ENCODE measurements at places on chromosomes 4 and X.

GRCh38 chr4:83535520-83536361 is at the start of gene GPAT3:
Gene GPAT3, plus strand, starts transcription at chr4:83536108. Its CDS starts 515 bp downstream, at chr4:83536623.
- peak; percentile 88 for DNase-seq

GRCh38 chr4:46850026-46850425 is 59.0 kb downstream of the COX7B2 start:
- DNase-seq: no peak

DNA sequence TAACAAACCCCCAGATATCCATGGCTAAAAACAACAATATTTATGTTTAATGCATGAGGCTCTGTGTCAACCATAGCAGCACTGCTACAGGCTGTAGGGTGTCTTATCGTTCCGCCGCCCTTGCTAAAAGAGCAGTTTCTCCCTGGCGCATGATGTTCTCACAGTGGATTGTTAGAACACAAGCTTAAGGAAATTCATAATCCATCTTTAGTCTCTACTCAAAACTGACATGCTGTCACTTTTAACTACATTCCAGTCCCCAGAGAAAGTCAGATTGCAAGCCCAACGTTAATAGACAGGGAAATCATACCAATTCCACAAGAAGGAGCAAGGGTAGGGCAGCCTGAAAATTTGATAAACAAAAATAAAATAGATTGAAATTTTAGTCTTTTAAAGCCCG is 1960.8 kb downstream of the PCDH7 start:
- DNase-seq: no peak

GRCh38 chr4:36320117-36320896 is 38.9 kb downstream of the DTHD1 start:
- DNase-seq: no peak

DNA sequence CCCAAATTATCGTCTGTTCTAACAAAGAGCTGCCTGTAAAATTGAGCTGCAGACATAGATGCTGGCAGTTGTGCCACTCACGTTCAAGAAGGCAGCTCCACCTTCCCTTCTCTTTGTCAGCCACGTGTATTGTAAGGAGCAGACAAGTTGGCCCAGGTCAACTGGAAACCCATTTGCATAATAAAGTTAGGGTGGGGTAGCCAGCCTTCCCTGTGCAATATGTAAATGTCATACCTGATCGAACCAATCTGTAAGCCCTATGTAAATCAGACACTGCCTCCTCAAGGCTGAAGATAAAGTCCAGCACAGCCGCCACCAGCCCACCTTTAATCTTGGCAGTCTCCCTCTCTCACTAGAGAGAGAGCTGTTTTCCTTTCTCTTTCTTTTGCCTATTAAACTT is 117.2 kb downstream of the TMEM144 start:
- DNase-seq: no peak

- DNase-seq: no peak
Observed at GRCh38 chrX:139234898-139235297, 295.6 kb upstream of the F9 start.

GRCh38 chr4:152351080-152351479 is 184.8 kb downstream of the FBXW7 start:
- no peak for DNase-seq

DNA sequence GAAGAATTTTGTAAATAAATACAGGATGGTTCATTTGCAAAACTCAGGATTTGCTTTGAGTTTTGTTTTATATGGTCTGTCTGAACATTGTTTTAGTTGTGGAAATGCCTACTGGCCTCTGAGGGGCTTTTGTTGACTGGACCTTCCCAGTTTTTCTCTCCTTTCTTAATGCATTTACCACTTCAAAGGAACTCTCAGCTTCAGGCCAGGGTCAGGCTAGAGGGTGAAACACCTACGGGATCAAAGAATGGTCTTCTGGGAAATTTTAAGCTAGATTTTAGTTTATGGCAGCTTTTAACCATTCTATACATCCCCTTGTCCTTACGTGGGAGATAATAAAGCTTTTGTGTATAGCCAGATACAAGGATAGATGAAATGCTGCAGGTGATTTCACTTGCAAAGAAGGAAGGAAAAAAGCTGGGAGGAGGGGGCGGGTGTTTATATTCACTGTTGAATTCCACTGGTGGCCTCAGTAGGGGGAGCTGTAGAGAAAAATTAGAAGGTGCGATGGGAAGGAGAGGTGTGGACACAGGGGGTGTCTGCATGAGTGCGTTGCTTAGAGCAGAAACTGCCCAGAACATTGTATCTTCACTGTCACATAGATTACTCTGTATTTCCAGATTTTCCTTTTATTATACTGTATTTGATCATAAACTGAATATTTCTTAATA is 151.8 kb downstream of the TSPAN5 start:
- DNase-seq: no peak

GRCh38 chrX:65451663-65452062 is 82.9 kb downstream of the LAS1L start:
- DNase-seq: peak; percentile 17

DNA sequence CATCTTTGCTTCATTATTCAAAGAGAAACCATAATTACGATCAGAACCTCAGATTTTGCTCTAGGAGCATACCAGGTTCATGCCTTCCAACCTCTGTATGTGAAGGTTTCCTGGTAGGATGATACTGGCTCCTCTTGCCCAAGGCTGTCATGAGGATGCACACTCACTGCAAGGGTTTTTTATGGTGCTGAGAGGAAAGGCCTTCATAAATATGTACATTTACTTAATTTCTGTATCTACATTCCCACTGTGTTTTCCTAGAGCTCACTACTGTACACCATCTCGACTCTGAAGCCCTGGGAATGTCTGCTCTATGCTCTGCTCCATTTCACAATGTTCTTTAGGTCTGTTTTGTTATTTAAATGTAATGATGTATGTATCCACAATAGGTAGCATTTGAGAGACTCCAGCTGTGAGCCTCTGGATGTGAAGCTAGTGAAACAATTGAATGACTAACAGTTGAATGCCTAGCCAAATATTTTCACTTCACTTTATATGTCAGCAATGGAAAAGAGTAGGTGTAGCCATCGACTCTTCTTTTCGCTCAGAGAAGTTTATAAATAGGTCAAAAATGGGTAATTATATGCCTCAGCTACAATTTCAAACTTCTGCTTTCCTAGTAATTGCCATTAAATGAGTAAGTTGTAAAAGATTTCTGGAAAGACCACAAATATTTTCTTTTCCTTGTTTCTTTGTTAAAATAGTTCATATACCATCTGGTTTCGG is 228.0 kb downstream of the PALLD start:
- no peak for DNase-seq

- DNase-seq: no peak
Observed at GRCh38 chrX:139120760-139121159, 409.2 kb upstream of the FGF13 start.

DNA sequence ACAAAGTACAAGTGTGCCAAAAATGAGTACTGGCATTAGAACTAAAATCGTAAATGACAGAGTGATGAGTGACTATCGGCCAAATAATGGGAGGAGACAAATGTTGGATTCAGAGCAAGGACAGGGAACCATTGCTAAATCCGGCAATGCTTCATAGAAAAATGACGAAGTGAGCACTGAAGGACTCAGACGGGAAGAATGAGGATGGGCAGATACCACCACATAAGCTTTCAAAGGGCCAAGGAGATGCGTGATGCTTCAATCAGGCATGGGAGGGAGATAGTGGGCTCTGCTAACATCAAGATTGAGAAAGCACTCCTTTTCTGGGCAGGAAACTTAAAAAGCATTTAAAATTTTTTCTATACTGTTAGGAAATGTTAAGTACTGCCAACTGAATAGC is 21.6 kb downstream of the RBBP7 start:
- DNase-seq: no peak

DNA sequence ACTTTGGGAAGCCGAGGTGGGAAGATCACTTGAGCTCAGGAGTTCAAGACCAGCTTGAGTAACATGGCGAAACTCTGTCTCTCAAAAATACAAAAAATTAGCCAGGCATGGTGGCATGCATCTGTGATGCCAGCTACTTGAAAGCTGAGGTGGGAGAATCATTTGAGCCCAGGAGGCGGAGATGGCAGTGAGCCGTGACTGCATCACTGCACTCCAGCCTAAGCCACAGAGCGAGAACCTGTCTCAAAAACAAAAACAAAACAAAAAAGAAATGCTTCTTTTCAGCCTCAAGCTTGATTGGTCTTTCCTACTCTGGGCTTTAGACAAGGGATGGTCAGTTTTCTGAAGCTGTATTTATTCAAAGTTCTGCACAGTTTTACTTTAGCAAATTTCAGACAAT is 15.8 kb upstream of the DHRSX start:
- DNase-seq: no peak

DNA sequence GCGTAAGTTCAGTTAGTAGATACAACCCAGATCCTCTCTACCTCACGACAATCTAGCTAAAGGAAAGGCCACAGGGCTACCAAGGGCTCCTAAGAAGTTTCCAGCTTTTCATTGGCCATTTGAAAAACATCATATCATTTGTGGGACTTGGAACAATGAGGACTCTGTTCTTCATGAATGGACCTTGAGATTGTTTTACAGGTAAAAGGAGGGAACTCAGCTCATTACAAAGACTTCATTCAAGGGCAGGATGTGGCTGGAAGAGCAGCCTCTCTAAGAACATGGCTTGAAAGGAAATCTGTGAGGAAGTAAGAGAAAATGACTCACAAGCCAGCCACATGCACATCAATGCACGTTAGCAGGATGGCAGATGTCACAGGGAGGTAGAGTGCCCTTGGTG is 105.9 kb upstream of the SLC7A11 start:
- DNase-seq: no peak

DNA sequence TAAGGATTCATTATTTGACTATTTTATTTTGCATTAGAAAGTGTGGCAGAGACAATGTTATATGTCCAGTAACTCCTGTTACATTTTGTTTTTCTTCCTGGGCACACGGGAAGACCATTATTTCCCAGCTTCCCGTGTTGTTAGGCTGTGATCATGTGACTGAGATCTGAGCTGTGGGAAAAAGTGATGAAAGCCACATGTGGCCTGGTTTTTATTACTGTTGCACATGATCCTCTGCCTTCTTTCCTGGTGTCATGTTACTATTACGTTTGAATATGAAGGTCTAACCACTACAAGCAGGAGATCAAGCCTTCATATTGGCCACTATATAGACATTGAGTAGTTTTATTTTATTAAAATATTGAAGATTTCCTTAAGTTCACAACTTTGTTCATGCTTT is 28.2 kb upstream of the MID1 start:
- no peak for DNase-seq

GRCh38 chr4:169040559-169041261 is 30.7 kb upstream of the CBR4 start:
- no peak for DNase-seq

GRCh38 chr4:125280892-125281403 is 33.8 kb upstream of the FAT4 start:
- DNase-seq: no peak

- no peak for DNase-seq
Observed at GRCh38 chr4:4675051-4675581, 133.3 kb upstream of the STX18 start.

DNA sequence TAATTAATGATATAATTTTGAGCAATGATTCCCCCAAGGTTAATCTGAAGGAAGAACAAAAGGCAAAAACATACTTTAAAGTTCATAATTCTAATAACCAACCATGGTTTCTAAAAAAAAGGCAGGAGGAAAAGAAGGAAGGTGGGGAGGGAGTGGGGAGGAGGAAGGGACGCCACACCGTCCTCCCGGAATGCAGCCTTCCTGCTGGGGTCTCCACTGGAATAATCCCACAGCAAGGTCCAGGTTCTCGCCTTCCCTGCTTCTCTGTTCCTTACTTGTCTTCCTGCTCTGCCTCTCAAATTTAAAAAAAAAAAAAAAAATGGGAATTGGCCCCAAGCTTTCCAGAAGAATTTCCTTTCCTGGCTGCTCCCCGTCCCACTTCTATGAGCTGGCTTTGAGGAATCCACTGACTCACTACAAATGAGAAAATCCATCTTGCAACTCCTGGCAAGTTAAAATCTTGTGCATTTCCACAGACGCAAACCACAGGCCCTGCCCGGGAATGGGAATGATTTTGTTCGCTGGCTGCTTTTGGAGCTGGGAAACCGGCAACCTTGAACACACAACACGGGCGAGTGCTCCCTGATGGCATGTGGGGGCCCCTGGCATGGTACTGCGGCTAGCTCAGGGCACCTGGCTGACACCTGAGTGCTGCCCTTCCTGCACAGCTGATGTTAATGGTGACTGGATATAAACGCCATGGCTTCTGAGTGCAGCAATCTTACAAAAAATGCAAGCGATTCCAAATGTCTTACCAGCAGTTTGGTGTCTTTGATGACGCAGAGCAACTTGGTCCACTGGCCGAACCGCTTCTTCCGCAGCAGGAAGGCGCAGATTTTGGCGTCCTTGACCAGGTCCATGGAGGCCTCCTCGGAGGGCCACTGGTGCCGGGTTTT is 97.0 kb downstream of the AFAP1 start:
- DNase-seq: peak; percentile 82

DNA sequence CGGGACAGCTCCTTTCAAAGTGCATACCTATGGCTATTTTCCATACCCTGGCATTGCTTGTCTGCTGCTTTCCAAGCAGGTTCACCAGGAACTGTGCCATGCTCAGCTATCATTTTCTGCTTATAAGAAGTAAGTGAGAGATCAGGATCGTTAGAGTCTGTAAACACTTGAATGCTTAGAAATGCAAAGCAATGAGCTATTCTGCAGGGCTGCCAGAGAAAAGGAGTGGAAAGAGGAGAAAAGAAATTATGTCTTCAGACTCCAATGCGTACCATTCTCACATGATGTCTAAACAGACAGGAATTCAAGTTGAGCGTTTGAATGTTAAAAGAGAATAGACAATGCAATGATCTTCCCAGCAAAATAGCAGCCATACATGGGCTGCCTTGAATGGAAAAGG is 245.5 kb upstream of the SLC7A11 start:
- DNase-seq: peak; percentile 25

- no peak for DNase-seq
Observed at GRCh38 chr4:1658581-1658980, 25.5 kb downstream of the FAM53A start.

DNA sequence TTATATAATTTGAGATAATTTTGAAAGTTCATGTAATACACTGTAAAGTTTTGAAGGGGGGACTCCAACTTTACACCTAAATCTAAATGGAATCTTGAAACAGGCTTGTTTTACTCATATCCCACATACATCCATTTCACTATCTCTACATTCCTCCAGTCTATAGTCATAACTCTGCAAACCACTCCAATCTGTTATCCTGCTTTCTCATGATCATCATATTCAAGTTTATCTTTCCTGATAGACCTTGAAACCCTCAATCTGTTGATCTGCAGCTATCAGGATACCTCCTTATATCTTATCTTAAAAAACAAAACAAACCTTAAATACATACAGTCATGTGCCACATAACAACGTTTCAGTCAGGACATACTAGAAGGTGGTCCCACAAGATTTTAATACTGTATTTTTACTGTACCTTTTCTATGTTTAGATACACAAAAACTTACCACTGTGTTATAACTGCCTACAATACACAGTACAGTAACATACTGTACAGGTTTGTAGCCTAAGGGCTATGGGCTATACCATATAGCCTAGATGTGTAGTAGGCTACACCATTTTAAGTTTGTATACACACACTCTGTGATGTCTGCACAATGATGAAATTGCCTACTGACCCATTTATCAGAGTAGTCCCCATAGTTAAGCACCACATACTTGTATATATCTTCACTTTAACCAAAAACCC is 14.0 kb downstream of the CHIC2 start:
- no peak for DNase-seq
